AG08396 (cell line): ENCODE measurements at places on chromosomes 1 and 21.

- DNase-seq, result no peak
Measured at GRCh38 chr1:165647517-165647916, 16.5 kb downstream of the MGST3 start.

- peak; percentile 18 for DNase-seq
Measured at GRCh38 chr1:6185635-6186382, 5.7 kb upstream of the CHD5 start.

- DNase-seq, result no peak
Measured at GRCh38 chr1:43387976-43388599, 1.5 kb downstream of the MED8 start.

DNA sequence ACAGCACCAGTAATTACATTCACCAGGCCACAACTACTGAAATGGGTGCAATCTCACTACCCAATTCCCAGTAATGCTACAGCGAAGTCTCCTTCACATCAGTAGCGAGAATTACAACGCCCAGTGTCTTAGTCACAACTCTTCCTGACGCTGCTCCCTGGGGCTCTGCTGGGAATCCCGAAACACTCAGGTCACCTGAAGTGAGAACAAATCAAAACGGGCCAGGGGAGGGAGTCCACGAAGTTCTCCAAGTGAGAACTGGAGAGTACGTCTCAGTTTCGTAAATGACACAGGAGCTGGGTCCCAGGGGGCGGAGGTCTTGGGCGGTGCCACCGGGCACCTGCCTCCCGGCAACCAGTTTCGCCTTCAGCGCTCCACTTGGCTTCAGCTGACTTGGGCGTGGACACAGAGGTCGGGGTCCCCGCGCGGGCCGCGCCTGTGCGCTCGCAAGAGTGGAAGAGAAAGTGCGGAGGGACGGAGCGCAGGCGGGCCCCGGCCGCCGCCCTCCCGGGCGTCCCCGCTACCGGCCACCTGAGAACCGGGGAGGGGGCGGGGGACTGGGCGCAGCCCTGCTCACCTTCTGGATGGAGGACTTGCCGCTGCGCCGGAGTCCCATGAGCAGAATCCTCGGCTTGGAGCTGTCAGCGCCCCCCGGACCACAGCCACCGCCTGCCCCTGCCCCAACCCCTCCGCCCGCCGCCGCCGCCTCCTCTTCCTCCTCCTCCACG lies 575 bp downstream of the RRAGC start:
- DNase-seq, result peak; percentile 61

- no peak for DNase-seq
Measured at GRCh38 chr1:181635110-181635509, 151.8 kb downstream of the CACNA1E start.

GRCh38 chr1:109389638-109390341 lies 7.9 kb downstream of the SORT1 start:
- DNase-seq, result no peak

- DNase-seq, result no peak
Measured at GRCh38 chr1:214847071-214847810, 235.3 kb upstream of the KCNK2 start.

- no peak for DNase-seq
Measured at GRCh38 chr1:169989246-169989645, 85.2 kb downstream of the KIFAP3 start.

GRCh38 chr1:220798338-220798737 lies 11.6 kb downstream of the MTARC1 start:
- DNase-seq, result no peak

GRCh38 chr1:64598100-64598571 lies 128.2 kb downstream of the CACHD1 start:
- DNase-seq, result peak; percentile 24

- DNase-seq, result no peak
Measured at GRCh38 chr1:180925471-180926051, 12.9 kb downstream of the KIAA1614 start.

DNA sequence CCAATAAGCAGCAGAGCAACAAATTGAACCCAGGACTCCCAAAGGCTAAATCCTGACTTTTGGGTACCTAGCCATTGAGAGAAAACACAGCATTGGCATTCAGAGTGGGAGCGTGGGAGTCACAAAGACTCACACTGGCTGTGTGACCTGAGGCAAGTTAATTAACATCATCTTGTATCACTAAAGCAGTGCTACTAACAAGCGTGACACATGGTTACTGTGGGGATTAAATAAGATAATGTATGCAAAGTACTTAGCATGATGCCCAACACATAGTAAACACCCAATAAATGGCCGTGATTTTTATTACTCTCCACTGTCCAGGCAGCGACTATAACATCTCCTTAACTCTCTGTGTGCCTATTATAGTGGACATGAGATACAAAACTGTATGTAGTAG lies 73.3 kb downstream of the CD34 start:
- DNase-seq, result no peak

DNA sequence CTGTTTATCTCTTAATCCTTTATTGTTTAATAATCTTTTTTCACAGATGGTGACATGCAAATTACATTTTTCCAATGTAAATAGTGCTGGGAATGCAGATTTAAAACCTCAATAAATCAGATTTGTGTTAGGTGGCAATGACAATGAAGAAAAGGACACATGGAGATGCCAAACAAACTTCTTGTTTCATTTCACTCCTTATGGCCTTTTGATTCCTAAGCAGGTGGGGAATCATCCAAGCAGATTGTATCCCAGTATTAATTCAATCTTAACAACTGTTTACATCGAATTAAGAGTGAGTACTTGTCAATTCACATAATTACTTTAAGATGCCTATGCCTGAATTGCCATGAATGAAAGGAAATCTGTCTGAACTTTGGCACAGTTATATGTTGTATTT lies 98.9 kb upstream of the RGS18 start:
- DNase-seq, result no peak

GRCh38 chr1:21121764-21122471 lies 54.8 kb downstream of the EIF4G3 start:
- DNase-seq, result peak; percentile 15

DNA sequence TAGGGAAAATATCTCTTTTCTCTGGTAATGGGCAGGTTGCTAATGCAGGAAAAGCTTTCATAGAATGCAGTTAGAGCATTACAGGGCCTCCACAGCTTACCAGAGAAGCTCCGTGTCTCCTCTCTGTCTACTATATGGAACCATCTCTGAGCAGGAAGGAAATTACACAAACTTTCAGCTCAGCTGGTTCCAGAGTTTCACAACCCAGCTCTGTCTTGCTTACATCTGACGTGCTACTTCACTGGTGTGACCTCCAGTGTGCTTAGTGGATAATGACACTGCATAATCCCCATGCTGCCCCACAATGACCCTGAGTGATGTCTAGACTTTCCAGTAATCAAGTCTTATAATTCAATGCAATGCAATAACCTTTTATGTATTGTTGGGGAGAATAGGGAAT lies 4.3 kb upstream of the FGGY start:
- peak; percentile 42 for DNase-seq

DNA sequence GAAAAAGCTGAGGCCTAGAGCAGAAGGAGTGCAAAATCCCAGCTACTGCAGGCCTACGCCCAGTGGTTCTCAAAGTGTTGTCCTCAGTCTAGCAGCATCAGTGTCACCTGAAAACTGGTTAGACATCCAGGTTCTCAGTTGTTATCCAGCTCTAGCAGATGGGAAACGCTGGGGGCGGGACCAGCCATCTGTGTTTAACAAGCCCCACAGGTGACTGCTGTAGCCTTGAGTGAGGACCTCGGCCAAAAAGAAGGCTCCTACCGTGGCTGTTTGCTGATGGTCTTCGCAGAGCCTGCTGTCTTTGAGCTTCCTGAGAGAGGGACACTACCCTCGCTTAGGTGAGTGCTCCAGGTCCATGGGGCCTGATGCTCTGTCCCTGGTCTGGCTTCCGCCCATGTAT lies 69.7 kb downstream of the LRRN2 start:
- DNase-seq, result no peak

DNA sequence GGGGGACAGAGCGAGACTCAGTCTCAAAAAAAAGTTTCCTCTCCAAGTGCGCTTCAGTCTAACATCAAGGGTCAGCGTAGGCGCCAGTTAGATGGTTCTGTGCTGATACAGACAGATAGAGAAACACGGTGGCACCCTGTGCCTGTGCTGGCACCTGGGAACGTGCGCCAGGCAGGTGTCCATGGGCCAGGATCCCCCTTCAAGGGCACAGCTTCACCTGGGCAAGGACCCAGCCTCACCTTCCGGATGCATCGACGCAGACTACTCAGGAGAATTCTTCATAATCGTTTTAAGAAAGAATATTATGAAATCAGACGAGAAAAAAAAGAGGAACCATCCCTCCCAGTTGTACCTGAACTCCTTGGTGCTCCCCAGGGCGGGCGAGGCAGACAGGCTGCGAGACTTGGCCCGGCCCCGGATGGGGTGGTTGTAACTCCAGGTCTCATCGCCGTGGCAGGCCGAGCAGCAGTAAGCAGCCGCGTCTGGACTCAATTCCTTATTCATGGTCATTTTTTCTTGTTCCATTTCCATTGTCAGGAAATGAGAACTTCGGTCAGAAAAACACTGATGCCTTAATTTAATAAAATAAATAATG lies 13.3 kb downstream of the NADK start:
- no peak for DNase-seq
